ENCODE measurements at places on chromosomes 7 and 10. TPM values are rescaled to one million over a fixed set of nuclear protein-coding genes. Genes with fewer than 3 reads are reported as not detected.

GRCh38 chr10:5522913-5523560 lies 1.7 kb upstream of the CALML3 start:
- no peaks in the 10 kb centered on the region for H3K36me3 ChIP-seq
- DNase-seq, result no peak
- H3K4me1 ChIP-seq, result no peaks in the 10 kb centered on the region
- no peak overlapping the region for H3K4me3 ChIP-seq
- H3K27ac ChIP-seq, result no peak overlapping the region

The HOXA9 gene
- total RNA-seq, result under 0.01 TPM

GRCh38 chr10:101629837-101630632 lies 41.9 kb downstream of the DPCD start:
- H3K36me3 ChIP-seq, result no peaks in the 10 kb centered on the region
- no peak overlapping the region for H3K27ac ChIP-seq
- no peaks in the 10 kb centered on the region for H3K27me3 ChIP-seq
- H3K4me1 ChIP-seq, result no peaks in the 10 kb centered on the region
- no peak overlapping the region for H3K4me3 ChIP-seq
- no peak for DNase-seq

The GRM3 gene
- total RNA-seq, result not detected

The CRHR2 gene
- not detected for total RNA-seq

GRCh38 chr10:105956550-105956949 lies 1208.0 kb downstream of the SORCS1 start:
- H3K36me3 ChIP-seq, result no peaks in the 10 kb centered on the region
- no peaks in the 10 kb centered on the region for H3K4me1 ChIP-seq
- no peaks in the 10 kb centered on the region for H3K27me3 ChIP-seq
- H3K27ac ChIP-seq, result no peak overlapping the region

The RNF148 gene
- total RNA-seq, result 0.83 TPM

The MSS51 gene
- total RNA-seq, result 1.5 TPM

The GPER1 gene
- 1.5 TPM for total RNA-seq

DNA sequence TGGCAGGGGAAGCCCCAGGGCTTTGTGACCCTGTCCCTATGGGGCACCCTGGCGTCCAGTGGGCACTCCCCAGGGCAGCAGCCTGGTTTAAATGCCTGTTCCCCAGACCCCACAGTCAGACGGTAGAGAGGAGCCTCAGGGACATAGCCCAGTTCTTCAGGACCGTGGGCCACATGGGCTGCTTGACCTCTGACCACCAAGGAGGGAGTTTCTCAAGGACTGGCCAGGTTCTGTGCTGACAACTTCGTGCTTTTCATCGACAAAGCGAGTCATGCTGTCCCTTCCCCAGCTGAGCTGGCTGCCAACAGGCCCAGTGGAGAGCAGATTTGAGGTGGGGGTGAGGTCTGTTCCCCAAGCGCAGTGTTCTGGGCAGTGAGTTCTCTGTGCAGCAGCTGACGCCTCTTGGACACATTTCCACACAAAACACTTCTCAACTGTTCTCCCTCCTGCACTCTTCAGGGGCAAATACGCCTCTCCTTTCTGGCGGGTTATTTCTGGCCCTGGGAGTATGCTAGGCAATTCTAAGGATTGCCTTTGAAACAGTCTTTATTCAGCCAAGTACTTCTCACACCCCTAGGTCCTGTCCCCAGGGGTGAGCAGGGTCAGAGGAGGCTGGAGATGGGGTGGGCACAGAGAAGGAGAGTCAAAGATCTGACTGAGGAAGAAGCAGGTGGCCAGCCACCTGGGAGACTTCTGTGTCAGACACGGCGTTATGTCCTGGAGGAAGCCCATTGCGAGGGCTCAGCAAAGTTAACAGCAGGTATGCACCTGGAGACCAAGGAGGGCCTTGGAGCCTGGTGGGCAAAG lies 57.3 kb upstream of the CAMK2B start:
- H3K27ac ChIP-seq, result peak overlapping the region; percentile 13
- H3K36me3 ChIP-seq, result peaks cover 5% of the 10 kb centered on the region
- DNase-seq, result peak; percentile 31
- no peak overlapping the region for H3K4me3 ChIP-seq

The BTBD16 gene
- not detected for total RNA-seq

DNA sequence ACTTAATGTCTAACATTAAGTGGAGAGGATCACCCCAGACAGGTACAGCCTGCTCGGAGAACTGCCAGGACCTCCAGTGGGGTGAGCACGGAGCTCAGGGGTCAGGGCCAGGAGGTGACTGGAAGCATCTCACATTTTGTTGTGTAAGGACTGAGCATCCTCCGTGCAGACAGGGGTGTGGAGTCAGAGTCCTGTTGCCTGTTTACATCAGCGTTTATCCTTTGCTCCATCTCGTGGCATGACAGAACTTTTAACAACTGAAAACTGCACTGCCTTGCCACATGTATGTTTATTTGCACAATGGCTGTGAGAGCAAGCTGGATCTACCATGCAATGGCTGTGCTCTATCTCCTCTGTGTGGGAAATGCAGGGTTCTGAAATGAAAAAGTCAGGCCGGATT lies 175.4 kb upstream of the AKR1E2 start:
- no peak for DNase-seq
- peak overlapping the region; percentile 27 for H3K27ac ChIP-seq
- H3K27me3 ChIP-seq, result no peaks in the 10 kb centered on the region
- H3K36me3 ChIP-seq, result no peaks in the 10 kb centered on the region

The VGF gene
- total RNA-seq, result 0.66 TPM

DNA sequence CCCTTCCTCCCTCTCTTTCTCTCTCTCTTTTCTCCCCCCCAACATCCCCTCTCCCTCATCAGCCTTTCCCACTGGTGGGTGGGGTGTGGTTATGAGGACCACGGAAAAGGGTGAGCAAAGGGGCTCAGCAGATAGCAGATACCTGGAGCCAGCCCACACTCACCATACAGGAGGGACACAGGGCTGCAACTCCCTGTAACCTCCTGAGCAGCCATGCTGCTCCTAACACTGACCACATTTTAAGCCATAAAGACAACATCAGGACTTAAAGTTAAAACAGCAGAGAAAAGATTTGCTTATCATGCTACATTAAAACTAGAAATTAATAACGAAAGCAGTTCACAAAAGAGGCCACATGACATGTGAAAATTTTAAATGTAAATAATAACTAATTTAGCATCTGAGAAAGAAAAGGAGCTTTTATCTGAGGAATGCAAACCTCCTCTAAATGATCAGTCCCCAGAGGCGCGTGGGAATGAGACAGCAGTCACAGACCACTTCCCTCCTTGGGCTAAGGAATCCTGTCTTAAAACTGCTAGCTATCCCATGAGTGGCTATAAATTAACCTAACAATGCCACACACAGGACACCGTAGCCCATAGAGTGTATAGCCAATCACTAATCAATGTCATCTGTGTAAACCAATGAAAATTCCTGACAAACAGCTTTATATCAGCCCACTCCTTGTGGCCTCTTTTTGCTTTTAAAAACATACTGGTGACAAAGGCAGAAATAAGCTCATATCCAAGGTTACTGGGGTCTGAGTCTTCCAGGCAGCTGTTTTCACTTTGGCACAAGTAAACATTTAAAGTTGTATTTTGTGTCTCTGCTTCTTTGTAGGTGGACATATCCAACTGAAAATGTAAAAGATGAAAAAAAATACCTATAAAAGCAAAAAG lies 33.3 kb downstream of the PKD1L1 start:
- no peaks in the 10 kb centered on the region for H3K4me1 ChIP-seq
- no peak overlapping the region for H3K4me3 ChIP-seq
- no peak overlapping the region for H3K27ac ChIP-seq
- no peaks in the 10 kb centered on the region for H3K36me3 ChIP-seq

The LBX1 gene
- under 0.01 TPM for total RNA-seq

The MDH2 gene
- 29.5 TPM for total RNA-seq

DNA sequence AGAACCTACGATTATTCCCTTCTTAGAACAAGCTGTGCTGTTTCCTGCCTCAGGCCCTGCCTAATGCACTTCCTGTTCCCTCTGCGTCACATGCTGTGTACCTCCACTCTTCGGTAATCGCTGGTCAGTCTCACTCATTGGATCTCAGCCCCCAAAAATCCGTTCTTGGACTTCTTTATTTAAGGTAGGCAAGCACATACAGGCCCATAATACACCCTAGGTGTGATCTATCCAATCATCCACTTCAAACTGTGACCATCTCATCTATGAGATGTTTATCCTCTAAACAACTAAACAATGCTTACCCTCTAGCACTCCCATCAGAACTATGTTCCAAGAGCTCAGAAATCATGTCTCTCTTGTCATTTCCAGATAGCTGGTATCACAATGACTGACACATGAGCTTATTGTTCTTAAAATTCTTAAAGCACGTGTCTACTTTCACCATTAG lies 83.9 kb downstream of the CADPS2 start:
- no peaks in the 10 kb centered on the region for H3K27me3 ChIP-seq
- DNase-seq, result no peak
- no peaks in the 10 kb centered on the region for H3K36me3 ChIP-seq
- no peak overlapping the region for H3K4me3 ChIP-seq
- no peaks in the 10 kb centered on the region for H3K4me1 ChIP-seq

DNA sequence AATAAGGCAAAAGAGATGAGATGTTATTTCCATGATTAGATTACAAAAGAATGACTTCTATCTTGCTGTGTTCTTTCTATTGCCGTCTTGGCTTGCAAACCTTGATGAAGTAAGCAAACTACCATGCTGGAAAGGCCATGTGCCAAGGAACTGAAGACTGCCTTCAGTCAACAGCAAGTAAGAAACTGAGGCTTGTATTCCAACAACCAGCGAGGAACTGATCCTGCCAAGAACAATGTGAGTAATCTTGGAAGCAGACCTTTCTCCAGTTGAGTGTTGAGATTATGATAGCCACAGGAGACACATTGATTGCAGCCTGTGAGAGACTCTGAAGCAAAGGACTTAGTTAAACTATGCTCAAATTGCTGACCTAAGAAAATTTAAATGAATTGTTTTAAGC lies 164.6 kb upstream of the GRM3 start:
- no peaks in the 10 kb centered on the region for H3K36me3 ChIP-seq
- no peak for DNase-seq
- H3K4me3 ChIP-seq, result no peak overlapping the region

- DNase-seq, result peak; percentile 84
- H3K36me3 ChIP-seq, result peaks cover 17% of the 10 kb centered on the region
- H3K4me3 ChIP-seq, result no peak overlapping the region
These were observed 73.2 kb downstream of the VCL start for GRCh38 chr10:74071157-74071556.

- H3K4me3 ChIP-seq, result no peak overlapping the region
- no peak overlapping the region for H3K27ac ChIP-seq
- H3K27me3 ChIP-seq, result no peaks in the 10 kb centered on the region
- H3K36me3 ChIP-seq, result peaks cover 5% of the 10 kb centered on the region
These were observed 62.7 kb downstream of the LANCL2 start for GRCh38 chr7:55427800-55428199.

The HKDC1 gene
- 2.1 TPM for total RNA-seq

GRCh38 chr7:140674356-140674800 lies 1.6 kb downstream of the ADCK2 start:
- peaks cover 2% of the 10 kb centered on the region for H3K36me3 ChIP-seq
- no peaks in the 10 kb centered on the region for H3K27me3 ChIP-seq
- peaks cover 4% of the 10 kb centered on the region for H3K4me1 ChIP-seq
- H3K27ac ChIP-seq, result no peak overlapping the region

The RNLS gene
- 11.3 TPM for total RNA-seq

DNA sequence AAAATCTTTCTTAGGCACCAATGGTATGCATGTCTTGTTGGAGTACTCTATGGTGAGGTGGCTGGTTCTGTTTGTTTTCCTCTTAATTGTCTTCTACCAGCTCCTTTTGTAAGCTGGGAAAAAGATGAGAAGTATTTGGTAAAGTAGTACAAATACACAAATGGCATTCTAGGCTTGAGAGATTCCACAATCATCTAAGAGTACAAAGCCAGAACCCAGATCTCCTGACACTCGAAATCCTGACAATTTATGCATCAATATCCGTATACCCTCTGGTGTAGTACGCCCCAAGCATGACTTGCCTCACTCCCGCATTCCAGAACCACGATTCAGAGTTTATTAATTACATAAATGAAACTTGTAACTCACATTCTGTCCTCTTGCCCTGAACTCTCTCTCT lies 43.5 kb downstream of the CDCA7L start:
- no peak overlapping the region for H3K4me3 ChIP-seq
- peak; percentile 50 for DNase-seq
- no peaks in the 10 kb centered on the region for H3K27me3 ChIP-seq
- H3K36me3 ChIP-seq, result peaks cover 5% of the 10 kb centered on the region
- no peak overlapping the region for H3K27ac ChIP-seq
- no peaks in the 10 kb centered on the region for H3K4me1 ChIP-seq

All from fibroblast of lung (primary cell).